ENCODE measurements at places on chromosomes 2 and 18.

- no peak for DNase-seq
Observed at GRCh38 chr2:69171897-69172525, 159.0 kb downstream of the ANTXR1 start.

DNA sequence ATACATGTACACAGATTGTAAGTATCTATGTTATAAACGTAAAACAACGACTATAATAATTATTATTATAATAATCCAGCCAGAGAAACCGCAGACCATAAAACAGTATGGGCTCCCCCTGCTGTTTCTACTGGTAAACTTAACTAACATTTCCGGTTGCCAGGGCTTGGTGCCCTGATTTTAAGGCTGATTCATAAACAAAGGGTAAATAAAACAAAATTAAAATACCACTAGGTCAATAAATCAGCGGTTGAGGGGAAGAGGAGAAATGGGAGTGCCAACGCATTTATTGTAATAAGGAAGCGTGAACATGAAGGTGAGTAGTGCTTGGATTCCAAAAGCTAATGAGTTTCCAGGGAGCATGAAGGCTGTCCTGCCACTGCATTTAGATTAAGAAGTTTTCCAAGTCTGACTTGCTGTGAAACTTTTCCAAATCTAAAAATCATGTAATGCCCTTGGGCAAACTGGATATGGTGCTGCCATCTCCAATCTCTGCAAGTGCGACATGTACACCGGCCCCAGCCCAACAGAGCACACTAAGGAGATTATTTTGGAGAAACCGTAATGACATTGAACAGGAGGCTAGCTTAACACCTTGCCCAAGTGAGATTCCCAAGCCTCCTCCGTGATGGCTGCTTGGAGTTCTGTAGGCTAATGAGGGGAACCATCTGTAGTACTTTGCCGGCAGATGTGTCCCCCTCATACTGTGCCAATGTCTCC lies 50.7 kb upstream of the HNRNPA3 start:
- no peak for DNase-seq

DNA sequence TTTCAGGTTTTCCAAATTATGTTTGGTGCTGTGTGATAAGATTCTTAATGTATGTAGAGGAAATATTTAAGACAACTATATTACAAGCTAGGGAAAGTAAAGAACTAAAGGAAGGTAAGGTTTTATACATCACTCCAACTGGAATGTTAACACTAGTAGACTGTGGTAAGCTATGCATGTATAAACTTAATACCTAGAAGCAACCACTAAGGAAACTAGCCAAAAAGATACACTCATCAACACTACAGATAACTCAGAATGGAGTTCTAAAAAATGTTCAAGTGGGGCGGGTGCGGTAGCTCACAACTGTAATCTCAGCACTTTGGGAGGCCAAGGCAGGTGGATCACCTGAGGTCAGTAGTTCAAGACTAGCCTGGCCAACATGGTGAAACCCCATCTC lies 37.8 kb upstream of the MALL start:
- no peak for DNase-seq

- no peak for DNase-seq
Observed at GRCh38 chr18:31660763-31661162, 23.6 kb downstream of the B4GALT6 start.

DNA sequence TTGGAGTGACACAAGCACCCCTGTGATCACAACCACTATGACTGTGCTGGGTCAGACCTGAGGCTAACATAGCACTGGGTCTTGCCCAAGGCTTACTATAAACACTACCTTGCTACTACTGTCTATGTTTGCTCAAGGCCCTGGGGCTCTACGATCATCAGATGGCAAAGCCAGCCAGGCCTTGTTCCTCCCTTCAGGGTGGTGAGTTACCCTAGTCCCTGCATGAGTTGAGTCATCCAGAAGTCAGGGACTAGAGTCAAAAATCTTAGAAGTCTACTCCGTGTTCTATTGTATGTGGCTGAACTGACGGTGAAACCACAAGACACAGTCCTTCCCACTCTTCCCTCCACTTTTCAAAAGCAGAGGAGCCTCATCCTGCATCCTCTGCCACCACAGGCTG lies 551.2 kb upstream of the FSIP2 start:
- no peak for DNase-seq

DNA sequence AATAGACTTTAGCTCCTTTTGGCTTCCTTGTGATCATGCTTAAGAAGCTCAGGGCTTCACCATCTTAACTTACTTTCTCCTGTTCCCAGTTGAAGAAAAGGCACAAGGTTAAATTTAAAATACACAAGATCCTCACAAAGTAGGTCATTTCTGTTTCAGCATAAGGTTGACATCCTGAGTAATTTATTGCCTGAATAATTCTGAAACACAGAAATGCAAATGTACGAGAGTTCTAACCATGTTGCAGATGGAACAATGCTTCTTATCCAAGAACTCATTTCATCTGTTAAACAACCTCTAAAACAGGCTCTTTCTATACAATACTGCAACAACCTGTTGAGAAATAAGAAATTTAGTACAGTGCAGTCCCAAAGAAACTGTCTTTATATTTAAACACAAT lies 395.2 kb downstream of the BCL11A start:
- DNase-seq, result no peak

DNA sequence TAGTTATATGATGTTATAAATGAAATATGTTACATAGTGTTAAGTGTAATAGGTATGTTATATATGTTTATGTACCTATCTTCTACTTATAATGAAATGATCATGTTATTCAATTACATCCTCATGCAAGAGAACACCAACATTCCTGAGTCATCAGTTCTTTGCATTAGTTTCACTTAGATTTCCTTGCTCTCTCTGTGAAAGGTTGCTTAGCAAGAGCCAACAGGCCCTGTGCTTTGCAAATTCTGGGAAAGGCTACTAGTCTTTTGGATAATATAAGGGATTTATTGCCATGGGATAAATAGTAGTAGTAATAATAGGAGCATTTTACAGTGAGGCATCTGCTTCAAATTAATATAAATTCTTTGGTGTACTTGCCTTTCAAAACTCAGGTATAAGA lies 274.8 kb downstream of the SP3 start:
- no peak for DNase-seq

GRCh38 chr2:62215306-62216064 lies 19.6 kb downstream of the B3GNT2 start:
- no peak for DNase-seq

- no peak for DNase-seq
Observed at GRCh38 chr2:24051833-24052232, 2.3 kb downstream of the FKBP1B start.

- DNase-seq, result no peak
Observed at GRCh38 chr2:172323256-172323655, 104.1 kb upstream of the ITGA6 start.

GRCh38 chr2:23769364-23769763 lies 157.6 kb downstream of the ATAD2B start:
- DNase-seq, result no peak

DNA sequence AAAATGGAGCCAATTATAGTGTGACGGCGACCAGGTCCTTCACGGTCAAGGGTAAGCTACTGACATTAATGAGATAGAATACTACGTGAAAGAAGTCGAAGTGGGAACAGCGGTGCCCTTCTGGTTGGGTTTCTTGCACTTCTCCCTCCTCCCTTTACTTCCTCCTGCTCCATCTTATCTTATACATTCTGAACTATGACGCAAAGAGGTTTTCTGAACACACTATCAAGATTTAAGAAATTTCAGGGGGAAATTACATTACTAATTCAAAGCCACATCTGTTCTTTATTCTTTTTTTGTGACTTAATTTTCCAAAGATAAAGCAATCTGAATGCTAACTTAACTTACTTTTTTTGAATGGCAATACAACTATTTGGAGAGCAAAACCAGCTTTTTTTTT lies 14.8 kb upstream of the IL18R1 start:
- DNase-seq, result no peak

DNA sequence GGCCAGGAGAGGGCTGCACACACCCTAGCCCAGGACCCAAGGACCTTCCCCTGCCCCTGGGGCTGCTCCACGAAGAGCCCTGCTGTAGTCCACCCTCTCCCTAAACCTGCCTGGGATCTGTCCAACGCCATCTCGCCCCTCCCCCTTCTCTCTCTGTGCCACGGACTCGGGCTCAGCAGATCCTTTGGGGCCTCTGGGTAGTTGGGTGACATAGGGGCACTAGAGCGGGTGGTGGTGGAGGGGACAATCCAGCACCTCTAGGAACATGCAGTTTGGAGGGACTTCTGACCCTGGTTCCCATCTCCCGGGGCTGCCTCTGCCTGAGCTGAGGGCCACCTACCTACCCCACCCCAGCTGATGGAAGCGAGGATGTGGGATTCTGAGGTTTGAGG lies 7.3 kb upstream of the CRYBA2 start:
- DNase-seq, result no peak

GRCh38 chr2:45269149-45269793 lies 260.0 kb upstream of the SIX2 start:
- no peak for DNase-seq

DNA sequence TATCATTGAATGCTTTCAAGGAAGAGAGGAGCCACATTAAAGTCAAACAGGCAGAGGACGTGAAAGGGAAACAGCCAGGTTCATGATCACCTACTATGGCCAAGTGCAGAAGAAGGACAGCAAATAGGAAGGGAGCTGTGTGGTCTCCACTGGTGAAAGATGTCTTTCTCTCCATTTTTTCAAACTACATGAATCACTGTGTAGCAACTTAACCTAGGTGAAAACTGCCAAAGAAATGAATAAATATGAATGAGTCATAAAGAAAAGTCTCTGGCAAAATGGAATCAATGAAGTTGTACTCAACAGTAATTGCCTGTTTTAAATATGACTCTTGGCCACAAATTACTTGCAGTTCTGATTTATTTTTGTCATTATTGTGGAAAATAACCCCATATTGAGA lies 452.6 kb upstream of the PKDCC start:
- DNase-seq, result no peak

- DNase-seq, result no peak
Observed at GRCh38 chr18:50006470-50007046, 188.4 kb downstream of the MYO5B start.

DNA sequence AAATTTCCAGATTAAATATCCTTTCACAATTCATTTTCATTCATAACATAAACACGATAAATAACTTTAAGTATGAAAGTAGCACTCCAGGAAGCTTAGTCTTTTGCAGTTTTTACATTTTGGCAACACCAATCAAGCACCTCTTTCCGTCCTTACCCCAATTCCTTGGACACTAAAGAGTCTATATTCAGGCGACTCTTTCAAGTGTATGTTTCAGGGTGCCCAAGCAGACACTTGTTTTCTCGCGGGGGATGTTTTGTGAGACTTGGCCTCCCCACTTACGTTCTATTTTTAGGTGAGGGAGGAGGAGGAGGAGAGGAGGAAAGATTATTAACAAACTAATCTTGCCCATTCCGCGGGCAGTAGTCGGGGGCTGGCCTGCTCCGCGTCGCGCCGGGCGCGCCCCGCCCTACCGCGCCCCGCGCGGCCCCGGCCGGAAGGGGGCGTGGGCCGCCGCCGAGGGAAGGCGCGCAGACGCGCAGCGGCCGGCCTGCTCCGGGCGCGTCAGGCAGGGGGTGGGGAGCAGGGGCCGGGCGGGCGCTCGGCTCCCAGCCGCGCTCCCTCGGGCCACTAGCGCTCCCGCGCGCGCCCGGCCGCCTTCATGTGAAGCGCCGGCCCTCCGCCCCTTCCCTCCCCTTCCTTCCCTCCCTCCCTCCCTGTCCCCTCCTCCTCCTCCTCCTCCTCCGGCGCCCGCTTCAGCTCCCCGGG lies at the start of gene ITPRID2:
Gene ITPRID2 (plus strand): TSS at position 473 of the 708 bp plus-strand sequence. CDS start 337 bp downstream, outside the sequence.
- no peak for DNase-seq

- no peak for DNase-seq
Observed at GRCh38 chr2:47520825-47521665, 118.1 kb downstream of the MSH2 start.

GRCh38 chr2:36423172-36423571 lies 67.6 kb downstream of the CRIM1 start:
- DNase-seq, result no peak

DNA sequence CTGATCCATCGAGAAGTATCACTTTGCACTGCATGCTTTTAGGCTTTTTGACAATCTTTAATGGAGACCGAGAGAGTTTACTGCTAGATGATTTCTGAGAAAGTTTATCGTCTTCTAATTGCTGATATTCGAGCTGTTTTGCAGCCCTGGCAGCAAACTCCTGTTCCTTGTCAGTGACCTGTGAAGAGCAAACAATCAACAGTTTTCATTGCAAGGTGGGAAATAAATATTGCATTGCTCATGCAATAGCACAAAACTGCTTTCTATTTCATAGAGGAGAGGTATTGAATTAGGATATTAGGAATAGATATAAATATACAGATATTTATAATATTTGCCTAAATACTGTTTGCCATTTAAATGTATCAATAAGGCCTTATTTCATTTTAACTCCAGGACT lies 65.5 kb downstream of the EPB41L3 start:
- no peak for DNase-seq

GRCh38 chr18:59123588-59124369 lies 15.9 kb upstream of the SEC11C start:
- DNase-seq, result no peak

- DNase-seq, result no peak
Observed at GRCh38 chr2:132815516-132815915, 145.5 kb upstream of the LYPD1 start.

GRCh38 chr2:191145769-191146471 lies 4.9 kb downstream of the STAT4 start:
- DNase-seq, result no peak

DNA sequence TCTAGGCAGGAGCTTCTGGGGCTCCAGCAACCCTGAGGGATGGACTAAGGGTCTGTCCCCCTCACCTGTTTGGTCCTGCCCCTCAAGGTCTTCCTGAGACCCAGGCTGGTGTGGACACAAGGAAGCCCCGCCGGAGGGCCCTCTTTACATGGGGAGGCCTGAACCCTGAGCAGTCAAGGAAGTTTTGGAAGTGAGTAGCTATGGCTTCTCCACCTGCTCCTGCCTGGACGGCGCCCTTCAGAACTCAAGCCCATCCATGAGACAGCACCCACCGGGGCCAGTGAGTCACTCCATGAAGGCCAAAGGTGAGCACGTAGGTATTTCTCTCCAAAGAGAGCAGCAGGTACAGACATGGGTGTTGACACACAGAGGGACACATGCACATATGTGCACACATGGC lies 98.2 kb upstream of the CTDP1 start:
- peak; percentile 39 for DNase-seq

DNA sequence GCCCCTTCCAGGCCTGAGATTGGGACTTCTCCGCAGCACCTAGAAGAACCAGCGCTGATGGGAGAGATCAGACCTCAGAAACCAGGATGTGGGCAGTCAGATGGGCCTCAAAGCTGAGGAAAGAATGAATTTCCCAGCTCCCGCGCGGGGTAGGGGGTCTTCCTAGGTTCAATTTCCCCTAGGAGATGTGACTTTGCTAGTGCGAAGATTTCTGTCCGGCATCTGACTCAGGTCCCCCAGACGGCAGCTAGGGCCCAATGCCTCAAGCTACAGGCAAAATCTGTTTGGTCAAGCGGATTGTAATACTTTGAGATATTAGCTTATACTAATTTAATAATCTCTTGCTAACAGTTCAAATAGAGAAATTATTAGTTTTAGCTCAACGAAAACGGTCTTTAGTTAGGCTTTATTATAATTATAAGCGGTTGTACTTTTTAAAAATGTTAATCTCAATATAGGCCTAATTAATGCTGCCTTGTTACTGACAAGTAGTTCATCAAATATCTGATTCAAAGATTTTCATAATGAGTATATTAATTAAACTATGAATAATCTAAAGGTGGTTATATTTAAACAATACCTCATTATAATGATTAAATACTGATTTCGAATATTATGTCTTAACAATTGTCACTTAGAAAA lies 5.8 kb downstream of the DLX1 start:
- no peak for DNase-seq

GRCh38 chr2:178473373-178473772 lies 5.0 kb downstream of the FKBP7 start:
- no peak for DNase-seq

All from type B pancreatic cell (in vitro differentiated cells).